Stimulated activated CD8-positive, alpha-beta memory T cell treated with anti-CD3 and anti-CD28 coated beads, Interleukin-4, amount 100 ng/mL, for 1 hour (primary cell): ENCODE measurements at places on chromosomes 3 and 15.

- no peak for DNase-seq
Observed at GRCh38 chr3:177300039-177300833, 103.0 kb upstream of the TBL1XR1 start.

DNA sequence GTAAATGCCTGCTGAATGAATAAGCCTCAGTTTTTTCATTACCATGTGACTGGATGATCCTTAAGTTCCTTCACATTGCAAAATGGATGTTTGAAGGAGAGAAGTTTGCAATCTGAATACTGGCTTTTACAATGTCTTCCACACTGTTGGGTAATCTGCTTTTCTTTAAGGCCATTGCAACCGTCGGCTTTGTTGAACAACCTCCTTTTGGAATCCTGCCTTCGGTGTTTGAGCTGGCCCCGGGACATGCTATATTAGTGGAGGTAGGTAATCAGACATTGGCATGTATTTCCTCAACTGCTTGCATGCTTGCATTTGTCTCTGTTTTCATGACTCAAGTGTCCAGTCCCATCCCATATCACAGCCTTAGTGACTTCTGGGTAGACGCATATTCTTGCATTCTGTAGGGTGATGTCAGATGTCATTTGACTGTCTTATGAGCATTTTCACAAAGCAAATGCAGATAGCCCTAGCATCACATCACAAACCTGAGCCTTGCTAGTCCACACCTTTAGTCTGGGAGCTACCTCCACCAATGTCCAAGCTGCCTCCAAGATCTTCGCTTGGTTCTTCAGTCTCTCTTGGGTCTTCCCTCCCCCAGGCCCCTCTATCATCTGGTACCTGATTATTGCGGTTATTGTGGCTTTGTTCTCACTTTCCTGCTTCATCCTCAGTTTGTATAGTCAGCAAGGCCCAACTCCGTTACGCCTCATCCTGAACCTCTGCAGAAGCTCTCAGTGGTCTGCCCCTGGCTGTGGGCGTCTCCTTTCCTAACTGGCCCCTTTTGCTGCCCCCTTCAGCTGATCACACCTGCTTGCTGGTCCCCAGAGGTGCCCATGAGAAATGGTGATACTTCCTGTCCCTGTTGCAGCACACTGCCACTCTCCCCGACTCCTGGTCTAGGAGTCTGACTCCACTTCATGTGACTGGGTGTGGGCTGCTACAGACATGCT, 48.5 kb downstream of the ACAA1 start:
- no peak for DNase-seq

DNA sequence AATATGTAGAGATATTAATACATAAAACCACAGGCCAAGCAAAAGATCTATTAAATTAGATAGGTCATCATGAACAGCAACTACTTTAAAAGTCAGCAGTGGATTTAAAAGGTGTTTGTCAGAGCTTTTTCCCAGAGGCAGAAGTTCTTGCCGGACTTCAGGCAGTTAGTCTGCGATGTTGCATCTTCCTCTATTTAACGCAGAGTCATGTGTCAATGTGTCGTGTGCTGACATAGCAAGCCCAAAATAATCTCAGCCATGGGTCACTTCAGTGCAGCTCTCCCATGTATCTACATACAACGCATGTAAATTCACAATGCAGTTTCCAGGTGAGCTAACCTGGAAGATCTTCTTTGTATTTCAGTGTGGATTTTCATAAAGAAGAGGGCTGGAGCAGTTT, 8.0 kb upstream of the TMEM212 start:
- no peak for DNase-seq

GRCh38 chr15:78855746-78856145, 16.9 kb upstream of the MORF4L1 start:
- DNase-seq: no peak

DNA sequence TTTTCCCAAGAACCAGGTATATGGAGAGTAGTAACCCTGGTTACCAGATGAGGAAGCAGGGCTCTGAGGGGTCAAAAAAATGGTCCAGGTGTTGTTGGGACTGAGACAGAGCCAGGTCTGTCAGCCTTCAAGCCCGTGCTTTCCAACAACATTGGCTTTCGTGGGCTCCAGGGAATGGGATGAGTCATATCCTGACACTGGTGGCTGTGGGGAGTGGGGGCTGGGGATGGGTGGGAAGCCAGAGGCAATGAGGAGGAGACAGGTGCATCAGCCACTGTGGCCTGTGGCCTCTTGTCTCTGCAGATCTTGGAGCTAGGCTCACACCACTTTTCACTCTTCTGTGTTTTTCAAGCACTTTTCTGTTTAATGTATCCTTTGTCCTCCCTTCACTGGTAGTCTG, 38.2 kb downstream of the CORO2B start:
- DNase-seq: no peak

DNA sequence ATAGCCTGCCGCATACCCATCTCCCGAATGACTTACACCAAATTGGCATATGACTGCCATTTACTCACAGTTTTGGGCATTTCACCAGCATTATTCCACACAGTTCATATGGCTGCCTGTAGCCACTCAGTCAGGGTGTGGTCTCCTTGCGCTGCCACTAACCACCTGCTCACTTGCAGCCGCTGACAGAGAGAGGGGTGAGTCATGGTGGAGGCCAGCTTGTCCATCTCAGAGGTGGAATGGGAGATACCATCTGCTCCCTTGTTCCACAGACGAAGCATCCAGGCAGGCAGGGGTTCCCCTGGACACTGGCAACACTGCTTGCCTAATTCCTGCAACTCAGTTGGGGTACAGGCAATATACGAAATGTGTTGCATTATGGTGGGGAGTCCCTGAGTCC, 15.6 kb downstream of the CCRL2 start:
- DNase-seq: no peak
